ENCODE measurements at places on chromosomes 6 and 20.

GRCh38 chr6:34836008-34836407 lies 44.1 kb downstream of the BLTP3A start:
- no peak for DNase-seq

DNA sequence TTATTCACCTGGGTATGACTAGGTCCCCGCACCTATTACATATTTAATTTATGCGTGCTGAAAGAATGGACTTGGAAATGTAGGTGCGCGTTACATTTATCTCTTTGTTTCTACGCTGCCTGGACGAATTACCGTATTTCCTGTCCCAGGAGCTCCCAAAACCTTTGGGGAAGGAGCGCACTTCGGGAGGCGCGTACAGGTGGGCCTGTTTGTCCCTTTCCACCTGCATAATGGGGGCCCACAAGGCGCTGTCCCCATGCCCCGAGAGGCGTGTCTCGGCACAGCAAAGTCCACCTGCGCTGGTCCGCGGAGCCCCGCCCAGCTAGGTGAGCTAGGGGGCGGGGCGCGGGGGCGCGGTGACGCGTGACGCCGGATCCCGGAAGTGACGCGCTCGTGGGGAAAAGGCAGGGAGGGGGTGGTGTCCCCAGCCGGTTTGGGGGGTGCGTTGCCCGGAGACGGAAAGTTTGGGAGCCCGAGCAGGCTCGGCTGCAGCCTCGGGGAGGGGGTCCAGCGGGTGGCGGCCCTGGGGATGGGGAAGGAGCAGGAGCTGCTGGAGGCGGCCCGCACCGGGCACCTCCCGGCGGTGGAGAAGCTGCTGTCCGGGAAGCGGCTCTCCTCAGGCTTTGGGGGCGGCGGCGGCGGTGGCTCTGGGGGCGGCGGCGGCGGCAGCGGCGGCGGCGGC lies at the start of gene ANKS1A:
TSS of gene ANKS1A (plus strand) at position 382 of the 682 bp plus-strand sequence. CDS start at position 530, 148 bp downstream.
- DNase-seq = peak; percentile 92

- DNase-seq = no peak
Observed at GRCh38 chr6:105137388-105137787, 42.4 kb downstream of the POPDC3 start.

DNA sequence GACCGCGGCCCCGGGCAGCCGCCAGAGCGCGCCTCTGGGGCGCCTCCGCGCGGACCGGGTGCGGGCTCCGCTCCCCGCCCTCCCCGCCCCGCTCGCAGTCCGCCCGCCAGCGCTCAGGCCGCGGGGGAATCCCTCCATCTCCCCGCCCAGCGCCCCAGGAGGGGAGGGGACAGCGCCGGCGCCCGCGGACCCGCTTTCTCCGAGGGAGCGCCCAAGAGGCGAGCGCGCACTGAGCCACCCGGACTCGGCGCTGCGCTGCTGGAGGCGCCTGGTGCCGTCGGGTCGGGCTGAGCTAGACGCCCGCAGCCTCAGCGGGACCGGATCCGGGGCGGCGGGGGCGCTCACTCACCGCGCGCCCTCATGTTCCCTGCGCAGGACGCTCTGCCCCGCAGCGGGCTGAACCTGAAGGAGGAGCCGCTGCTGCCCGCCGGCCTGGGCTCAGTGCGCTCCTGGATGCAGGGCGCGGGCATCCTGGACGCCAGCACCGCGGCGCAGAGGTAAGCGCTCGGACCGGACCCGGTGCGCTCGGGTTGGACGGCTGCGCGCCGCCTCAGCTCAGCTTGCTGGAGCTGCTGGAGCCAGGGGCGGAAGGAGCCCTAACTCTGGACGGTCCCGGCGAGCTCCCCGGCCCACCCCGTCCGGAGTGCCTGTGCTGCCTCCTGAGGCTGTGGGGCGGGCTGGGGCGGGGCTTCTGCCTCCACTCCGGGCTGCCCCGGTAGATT lies 867 bp downstream of the EBF4 start:
- peak; percentile 48 for DNase-seq

- DNase-seq = no peak
Observed at GRCh38 chr6:68639826-68640490, 4.9 kb downstream of the ADGRB3 start.

DNA sequence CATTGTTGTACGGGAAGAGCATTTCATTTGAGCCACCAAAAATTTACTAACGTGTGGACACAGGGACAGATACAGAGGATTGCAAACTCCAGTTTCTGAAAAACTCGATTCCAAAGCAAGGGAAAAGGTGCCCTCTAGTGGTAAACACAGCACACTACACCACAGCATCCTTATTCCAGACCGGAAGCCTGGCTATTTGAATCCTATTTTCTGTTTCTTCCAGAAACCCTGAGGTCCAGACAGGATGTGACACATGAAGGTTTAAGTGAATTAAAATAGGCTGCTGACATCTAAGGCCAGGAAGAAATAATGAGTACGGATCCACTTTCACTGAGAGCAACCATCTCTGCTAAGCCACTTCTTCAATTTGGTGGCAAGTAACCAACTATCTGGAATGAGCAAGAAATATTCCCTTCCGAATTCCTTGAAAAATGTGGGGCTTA lies 31.8 kb upstream of the GMPR start:
- DNase-seq = peak; percentile 6

GRCh38 chr6:84528201-84528600 lies 236.2 kb downstream of the TBX18 start:
- no peak for DNase-seq

DNA sequence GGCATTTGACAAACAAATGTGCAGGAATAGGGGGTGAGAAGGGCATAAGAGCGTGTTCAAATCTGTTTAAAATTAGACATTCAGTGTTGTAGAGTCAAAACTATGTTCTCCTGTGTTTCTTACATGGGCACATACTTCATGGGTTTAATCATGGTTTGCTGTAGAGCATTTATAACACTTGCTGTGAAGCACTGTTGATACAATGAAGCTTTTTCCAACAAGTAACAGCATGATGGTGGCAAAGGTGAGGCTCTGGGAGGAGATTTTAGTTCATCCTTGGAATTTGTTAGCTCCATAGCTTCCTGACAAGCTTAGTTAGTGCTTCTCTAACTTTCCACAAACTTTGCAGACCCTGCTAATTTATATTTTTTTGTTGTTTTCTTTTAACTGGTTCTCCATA lies 900.7 kb downstream of the TFAP2A start:
- DNase-seq = no peak

DNA sequence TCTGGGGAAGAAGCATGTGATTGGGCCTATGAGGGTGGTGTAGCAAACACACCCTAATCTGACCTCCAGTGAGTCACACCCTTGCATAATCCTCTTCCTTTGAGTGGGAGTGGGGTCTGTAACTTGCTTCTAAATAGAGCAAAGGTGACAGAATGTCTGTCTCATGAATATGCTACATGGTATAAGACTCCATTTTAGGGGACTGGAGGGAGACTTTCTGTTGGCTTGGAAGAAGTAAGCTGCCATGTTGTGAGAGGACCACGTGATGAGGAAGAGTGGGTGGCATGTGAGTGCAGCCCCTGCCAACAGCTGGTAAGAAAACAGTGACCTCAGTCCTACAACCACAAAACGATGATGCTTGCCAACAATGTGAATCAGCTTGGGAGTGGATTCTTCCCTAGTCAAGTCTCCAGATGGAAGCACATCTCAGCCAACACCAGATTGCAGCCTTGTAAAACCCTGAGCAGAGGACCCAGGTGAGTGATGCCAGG lies 3.7 kb downstream of the AK9 start:
- no peak for DNase-seq

GRCh38 chr6:26415791-26416190 lies 13.7 kb downstream of the BTN3A1 start:
- DNase-seq = no peak

DNA sequence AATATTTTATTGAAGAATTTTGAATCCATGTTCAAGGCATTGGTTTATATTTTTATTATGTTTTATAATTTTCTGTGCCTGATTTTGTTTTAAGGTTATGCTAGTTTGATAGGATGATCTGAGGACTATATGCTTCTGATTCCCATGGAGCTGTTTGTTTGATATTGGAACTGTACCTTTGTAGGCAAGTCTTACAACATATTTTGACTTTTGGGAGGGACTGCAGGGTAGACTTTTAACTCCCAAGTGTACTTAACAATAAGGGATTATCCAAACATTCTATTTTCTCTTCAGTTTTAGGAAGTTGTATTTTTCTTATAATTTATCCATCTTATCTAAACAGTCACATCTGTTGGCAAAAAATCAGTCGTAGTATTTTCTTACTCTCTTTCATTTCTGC lies 82.6 kb downstream of the HIVEP1 start:
- no peak for DNase-seq

- DNase-seq = no peak
Observed at GRCh38 chr6:49553384-49553783, 2.9 kb downstream of the C6orf141 start.

GRCh38 chr6:169428532-169428931 lies 174.9 kb upstream of the THBS2 start:
- DNase-seq = no peak

DNA sequence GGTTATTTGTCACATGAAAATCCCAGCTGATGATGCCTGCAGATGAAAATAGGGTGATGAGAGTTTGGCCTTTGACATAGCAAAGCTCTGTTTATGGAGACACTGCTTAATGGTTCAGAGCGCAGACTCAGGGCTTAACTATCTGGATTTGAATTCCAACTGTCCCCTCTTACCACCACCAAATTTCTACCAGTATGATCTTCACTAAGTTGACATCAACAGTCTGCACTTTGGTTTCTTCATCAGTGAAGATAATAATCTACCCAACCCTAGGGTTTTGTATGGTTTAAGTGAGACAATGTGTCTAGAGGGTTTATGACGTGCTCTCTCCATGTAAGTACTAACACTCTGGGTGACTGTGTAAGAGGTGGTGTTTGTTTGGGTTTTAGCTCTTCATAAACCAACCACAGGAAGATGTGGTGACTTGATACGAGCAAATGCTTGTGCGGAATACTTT lies 151.4 kb upstream of the TNFAIP3 start:
- DNase-seq = no peak

- DNase-seq = no peak
Observed at GRCh38 chr6:93341900-93342613, 77.3 kb downstream of the EPHA7 start.

- DNase-seq = peak; percentile 66
Observed at GRCh38 chr6:111087871-111088667, 766 bp downstream of the SLC16A10 start.

- no peak for DNase-seq
Observed at GRCh38 chr20:39775110-39775509, 813.0 kb downstream of the DHX35 start.
